ENCODE measurements at places on chromosomes 3 and 15. TPM values are rescaled to one million over a fixed set of nuclear protein-coding genes. Genes with fewer than 3 reads are reported as not detected.

DNA sequence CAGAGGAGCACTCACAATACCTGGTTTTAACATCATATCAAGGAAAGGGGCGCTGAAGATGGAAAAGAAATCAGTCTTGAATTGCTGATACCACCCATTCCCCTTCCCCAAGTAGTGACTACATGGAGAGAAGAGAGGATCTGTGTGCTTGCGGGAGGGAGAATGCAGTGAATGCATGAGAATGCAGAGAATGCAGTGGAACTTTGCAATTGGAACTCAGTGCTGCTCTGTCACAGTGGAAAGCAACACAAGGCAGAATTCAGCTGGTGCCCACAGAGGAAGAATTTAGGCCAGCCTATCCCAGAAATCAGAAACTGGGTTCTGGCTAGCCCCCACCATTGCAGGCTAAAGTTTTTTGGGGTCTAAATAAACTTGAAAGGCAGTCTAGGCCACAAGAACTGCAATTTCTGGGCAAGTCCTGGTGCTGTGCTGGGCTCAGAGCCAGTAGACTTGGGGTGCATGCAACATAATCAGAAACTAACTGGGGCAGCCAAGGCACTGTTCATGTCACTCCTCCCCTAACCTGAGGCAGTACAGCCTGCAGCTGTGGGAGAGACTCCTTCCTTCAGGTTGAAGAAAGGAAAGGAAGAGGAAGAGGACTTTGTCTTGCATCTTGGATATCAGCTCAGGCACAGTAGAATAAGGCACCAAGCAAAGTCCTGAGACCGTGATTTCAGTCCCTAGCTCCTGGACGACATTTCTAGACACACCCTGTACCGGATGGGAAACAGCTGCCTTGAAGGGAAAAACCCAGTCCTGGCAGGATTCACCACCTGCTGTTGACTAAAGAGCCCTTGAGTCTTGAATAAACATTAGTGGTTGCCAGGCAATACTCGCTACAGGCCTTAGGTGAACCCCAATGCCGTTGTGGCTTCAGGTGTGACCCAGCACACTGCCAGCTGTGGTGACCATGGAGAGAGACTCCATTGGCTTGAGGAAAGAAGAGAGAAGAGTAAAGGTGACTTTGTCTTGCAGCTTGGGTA lies 329.3 kb downstream of the TBL1XR1 start:
- H3K4me3 ChIP-seq = no peak overlapping the region
- H3K27ac ChIP-seq = no peak overlapping the region
- no peaks in the 10 kb centered on the region for H3K36me3 ChIP-seq
- no peaks in the 10 kb centered on the region for H3K4me1 ChIP-seq
- DNase-seq = no peak
- no peaks in the 10 kb centered on the region for H3K27me3 ChIP-seq

GRCh38 chr15:49832511-49832910 lies 211.7 kb downstream of the DTWD1 start:
- H3K4me3 ChIP-seq = no peak overlapping the region
- no peak overlapping the region for H3K27ac ChIP-seq
- H3K36me3 ChIP-seq = no peaks in the 10 kb centered on the region
- DNase-seq = no peak

DNA sequence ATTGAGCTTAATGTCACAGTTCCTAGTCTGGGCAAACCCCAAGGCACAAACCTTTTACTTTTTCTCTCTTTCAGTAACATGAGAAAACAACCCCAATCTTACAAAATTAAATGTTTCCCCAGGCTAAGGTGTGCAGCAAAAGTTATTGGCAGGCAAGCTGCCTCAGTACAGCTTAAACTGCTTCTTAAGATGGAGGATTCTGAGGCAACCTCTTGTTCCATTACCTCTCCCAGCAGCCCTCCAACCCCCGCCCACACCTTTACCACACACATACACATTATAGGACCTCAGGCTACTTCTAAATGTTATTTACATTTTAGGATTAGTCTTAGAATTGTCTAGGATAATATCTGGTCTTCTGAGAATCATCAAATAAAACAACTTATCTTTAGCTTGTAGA lies 22.3 kb upstream of the CBLB start:
- no peak for DNase-seq
- no peak overlapping the region for H3K27ac ChIP-seq
- H3K4me3 ChIP-seq = no peak overlapping the region
- no peaks in the 10 kb centered on the region for H3K4me1 ChIP-seq
- H3K27me3 ChIP-seq = no peaks in the 10 kb centered on the region

DNA sequence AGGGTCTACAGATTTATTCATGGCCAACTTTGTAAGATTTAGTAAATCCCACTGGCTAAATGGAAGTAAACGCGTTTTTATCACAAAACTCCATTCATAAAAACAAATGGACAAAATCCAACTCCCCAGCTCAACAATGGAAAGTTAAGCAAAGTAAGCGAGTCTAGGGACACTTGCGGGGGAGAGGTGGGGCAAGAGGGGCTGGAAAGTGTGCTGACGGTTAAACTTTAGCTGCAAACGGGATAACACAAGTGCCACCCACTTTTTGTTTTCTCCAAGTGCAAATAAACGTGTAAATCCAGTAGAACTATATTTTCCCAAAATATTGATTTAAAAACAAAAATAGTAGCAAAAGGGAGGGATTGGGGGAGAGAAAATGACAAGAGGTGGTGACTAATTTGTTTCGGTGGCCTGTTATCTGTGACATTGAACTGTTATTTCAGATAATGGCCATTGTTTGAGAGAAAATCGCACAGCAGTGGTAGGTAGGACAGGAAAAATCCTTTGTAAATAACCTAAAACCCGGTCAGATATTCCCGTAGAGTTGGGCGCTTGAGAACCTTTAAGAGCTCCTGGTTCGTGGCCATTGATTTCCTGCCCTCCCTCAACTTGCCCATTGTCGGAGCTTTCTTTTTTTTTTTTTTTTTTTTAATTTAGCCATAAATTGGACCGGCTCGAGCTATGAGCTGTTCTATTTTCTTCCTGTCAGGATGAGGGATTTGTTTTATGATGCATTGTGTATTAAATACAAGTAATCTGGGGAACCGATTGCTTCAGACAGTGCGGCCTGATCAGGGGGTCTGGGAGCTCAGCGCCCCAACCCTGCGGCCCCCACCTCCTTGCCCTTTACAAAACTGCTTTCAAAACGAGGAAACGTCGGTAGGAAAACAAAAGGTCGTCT lies 514.8 kb downstream of the MECOM start:
- H3K27me3 ChIP-seq = no peaks in the 10 kb centered on the region
- no peaks in the 10 kb centered on the region for H3K4me1 ChIP-seq
- H3K27ac ChIP-seq = peak overlapping the region; percentile 72
- DNase-seq = no peak
- peak overlapping the region; percentile 46 for H3K4me3 ChIP-seq

GRCh38 chr3:13007251-13007941 lies 65.8 kb downstream of the IQSEC1 start:
- no peaks in the 10 kb centered on the region for H3K27me3 ChIP-seq
- no peaks in the 10 kb centered on the region for H3K36me3 ChIP-seq
- H3K4me3 ChIP-seq = no peak overlapping the region

- no peaks in the 10 kb centered on the region for H3K27me3 ChIP-seq
- H3K27ac ChIP-seq = no peak overlapping the region
- H3K4me3 ChIP-seq = no peak overlapping the region
- no peak for DNase-seq
These were observed 6.9 kb upstream of the TNFSF10 start for GRCh38 chr3:172530101-172530561.

DNA sequence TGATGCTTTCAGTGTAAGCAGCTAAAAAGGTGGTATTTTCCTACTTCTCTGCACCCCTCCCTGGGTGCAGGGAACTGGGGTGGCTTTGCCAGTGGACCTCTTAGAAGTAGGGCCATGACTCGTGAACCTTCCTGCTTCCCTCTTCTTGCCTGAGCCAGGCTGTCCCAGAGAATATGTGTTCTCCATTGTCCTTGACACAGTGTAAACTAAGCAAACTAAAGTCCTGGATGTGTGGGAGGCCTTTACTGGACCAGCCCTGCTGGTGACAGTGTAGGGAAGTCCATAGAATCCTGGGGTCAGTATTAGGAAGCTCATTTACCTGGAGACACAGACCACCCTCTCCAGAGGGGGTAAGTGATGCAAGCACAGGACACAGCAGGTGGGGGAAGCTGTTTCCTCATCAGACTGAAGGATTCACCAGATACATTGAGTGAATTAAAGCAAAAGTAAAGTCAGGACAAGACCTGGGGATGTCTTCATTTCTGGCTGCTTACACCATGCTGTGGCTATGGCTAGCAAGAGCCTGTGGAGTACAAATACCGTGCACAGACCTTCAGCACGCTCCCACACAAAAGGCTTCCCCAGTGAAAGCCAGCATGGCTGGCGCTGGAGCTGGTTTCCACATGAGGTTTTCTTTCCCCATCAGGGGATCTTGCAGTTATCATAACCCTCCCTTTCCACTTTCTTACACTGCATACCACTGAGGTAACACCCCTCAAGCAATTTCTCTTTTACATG lies 64.8 kb upstream of the LPP start:
- H3K27ac ChIP-seq = no peak overlapping the region
- H3K4me3 ChIP-seq = no peak overlapping the region
- no peaks in the 10 kb centered on the region for H3K27me3 ChIP-seq
- no peaks in the 10 kb centered on the region for H3K36me3 ChIP-seq

DNA sequence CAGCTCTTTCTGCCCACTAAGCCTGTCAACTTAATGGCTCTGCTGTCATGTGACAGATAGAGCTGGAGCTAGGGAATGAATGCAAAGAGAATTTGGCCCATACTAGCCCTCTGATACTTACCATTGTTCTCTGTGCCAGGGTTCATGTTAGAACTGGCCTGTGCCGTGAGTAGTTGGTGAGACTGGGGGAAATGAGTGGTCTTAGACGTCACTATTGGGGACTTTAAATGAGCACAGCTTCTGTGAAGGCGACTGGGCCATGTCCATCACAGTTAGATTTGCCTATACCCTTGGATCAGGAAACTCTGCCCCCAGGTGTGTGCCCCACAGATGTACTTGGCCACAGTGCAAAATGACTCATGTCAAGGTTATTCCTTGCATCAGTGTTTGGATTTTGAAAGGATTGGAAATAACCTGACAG lies 124.9 kb downstream of the PTPRG start:
- no peaks in the 10 kb centered on the region for H3K27me3 ChIP-seq
- no peak overlapping the region for H3K27ac ChIP-seq
- H3K4me3 ChIP-seq = no peak overlapping the region
- DNase-seq = no peak

GRCh38 chr15:67127331-67127664 lies 61.9 kb downstream of the SMAD3 start:
- H3K4me3 ChIP-seq = no peak overlapping the region
- peak overlapping the region; percentile 86 for H3K27ac ChIP-seq
- no peaks in the 10 kb centered on the region for H3K27me3 ChIP-seq
- peaks cover 17% of the 10 kb centered on the region for H3K4me1 ChIP-seq
- H3K36me3 ChIP-seq = no peaks in the 10 kb centered on the region

- H3K4me3 ChIP-seq = no peak overlapping the region
- no peaks in the 10 kb centered on the region for H3K4me1 ChIP-seq
- no peaks in the 10 kb centered on the region for H3K27me3 ChIP-seq
- no peaks in the 10 kb centered on the region for H3K36me3 ChIP-seq
- no peak for DNase-seq
These were observed 293.3 kb upstream of the RGMA start for GRCh38 chr15:93382200-93382820.

DNA sequence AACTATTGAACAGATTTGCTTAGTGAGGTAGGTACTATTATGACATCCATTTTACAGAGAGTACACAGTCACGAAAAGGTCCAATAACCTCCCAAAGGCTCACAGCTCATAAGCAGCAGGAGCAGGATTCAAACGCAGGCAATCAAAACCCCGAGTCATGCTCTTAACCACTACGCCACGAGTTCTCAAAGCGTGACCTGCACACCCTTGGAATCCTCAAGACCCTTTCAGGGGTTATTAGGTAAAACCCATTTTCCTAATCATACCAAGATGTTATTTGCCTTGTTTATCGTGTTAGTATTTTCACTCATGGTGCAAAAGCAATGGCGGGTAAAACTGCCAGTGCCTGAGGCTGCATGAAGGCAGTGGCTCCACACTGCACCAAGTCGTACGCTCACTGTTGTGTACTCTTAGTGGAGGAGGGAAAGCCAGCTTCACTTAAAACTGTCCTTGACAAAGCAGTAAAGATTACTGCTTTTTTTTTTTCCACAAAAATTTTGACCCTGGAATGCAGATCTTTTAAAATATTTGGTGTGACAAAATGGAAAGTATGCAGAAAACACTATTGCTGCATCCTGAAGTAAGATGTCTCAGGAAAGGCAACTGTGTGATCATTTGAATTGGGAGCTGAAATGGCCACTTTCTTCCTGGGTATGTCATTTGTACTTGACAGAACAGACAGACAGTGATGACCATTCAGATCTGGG lies 96.1 kb downstream of the IGF2BP2 start:
- no peaks in the 10 kb centered on the region for H3K27me3 ChIP-seq
- H3K27ac ChIP-seq = no peak overlapping the region
- H3K4me1 ChIP-seq = no peaks in the 10 kb centered on the region
- no peaks in the 10 kb centered on the region for H3K36me3 ChIP-seq
- no peak overlapping the region for H3K4me3 ChIP-seq

Gene TMC3
- total RNA-seq = not detected

Gene NCEH1
- total RNA-seq = 19.1 TPM

Gene DPPA2
- not detected for total RNA-seq

Gene DLL4
- 30.2 TPM for total RNA-seq

Gene ZIC1
- 1.5 TPM for total RNA-seq

Gene CALML4
- 0.85 TPM for total RNA-seq
